ENCODE measurements at places on chromosomes 2 and 18. TPM values are rescaled to one million over a fixed set of nuclear protein-coding genes. Genes with fewer than 3 reads are reported as not detected.

The DIPK1C gene
- not detected for total RNA-seq

The SLC9A4 gene
- total RNA-seq, result 0.53 TPM

The ASPRV1 gene
- total RNA-seq, result 0.31 TPM

The CRYBA2 gene
- not detected for total RNA-seq

The PELI1 gene
- total RNA-seq, result 23.7 TPM

The GPAT2 gene
- 0.34 TPM for total RNA-seq

The LCLAT1 gene
- total RNA-seq, result 13.4 TPM
